ENCODE measurements at places on chromosomes 6 and 20. TPM values are rescaled to one million over a fixed set of nuclear protein-coding genes. Genes with fewer than 3 reads are reported as not detected.
A peak's percentile ranks its signal among the peaks of the same experiment; 100 is the strongest.

Gene FNDC1
- 0.33 TPM for total RNA-seq

- DNase-seq = no peak
Observed at GRCh38 chr6:142653710-142654420, 291.1 kb downstream of the HIVEP2 start.

DNA sequence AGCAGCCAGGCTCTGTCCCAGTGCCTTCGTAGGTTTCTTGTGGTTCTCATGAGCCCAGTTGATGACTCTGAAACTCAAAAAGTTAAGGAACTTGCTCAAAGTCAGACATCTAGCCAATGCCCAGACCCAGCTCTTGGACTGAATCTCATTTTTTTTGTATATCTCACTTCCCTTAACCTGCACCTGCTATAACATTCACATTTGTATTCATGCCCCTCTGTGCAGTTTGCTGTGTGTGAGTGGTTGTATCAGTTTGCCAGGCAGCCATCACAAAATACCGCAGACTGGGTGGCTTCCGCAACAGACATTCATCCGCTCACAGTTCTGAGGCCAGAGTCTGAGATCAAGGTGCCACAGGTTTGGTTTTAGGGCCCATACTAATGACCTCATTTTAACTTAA is 49.9 kb downstream of the IPCEF1 start:
- no peak for DNase-seq

Gene SOBP
- 8.2 TPM for total RNA-seq

DNA sequence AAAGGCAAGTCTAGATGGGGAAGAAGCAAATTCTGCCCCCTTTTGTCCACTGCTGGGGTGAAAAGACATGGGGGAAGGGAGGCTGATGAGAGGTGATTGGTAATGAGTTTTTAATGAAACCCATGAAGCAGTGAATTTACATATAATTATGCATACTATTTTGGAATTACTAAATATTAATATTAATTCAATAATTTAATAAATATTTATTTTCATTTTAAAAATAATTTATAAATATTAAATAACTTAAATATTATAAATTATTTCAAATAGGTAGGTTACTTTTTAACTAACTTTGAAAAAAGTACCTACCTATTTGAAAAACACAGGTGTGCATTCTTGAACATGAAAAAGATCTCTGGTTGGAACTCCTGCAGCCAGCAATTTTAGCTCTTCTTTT is 138.1 kb upstream of the GPR6 start:
- DNase-seq = no peak

Gene MYL9
- 112 TPM for total RNA-seq

Gene GMEB2
- total RNA-seq = 10.2 TPM

DNA sequence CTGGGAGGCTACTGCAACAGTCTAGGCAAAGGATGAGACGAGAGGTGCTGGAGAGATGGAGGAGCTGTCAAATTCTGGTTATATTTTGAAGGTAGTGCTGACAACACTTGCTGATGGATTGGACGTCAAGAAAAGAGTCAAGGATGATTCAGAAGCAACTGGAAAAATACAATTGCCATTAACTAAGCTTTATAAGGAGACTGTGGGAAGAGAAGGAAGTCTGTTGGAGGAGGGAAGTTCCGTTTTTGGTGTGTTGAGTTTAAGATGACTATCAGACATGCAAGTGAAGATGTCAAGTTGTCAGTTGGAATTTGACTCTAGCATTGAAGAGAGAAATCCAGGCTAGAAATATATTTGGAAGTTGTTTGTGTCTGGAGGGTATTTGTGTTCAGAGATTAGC is 358.1 kb downstream of the RNGTT start:
- DNase-seq = no peak

- DNase-seq = no peak
Observed at GRCh38 chr6:7674291-7674690, 51.6 kb upstream of the BMP6 start.

DNA sequence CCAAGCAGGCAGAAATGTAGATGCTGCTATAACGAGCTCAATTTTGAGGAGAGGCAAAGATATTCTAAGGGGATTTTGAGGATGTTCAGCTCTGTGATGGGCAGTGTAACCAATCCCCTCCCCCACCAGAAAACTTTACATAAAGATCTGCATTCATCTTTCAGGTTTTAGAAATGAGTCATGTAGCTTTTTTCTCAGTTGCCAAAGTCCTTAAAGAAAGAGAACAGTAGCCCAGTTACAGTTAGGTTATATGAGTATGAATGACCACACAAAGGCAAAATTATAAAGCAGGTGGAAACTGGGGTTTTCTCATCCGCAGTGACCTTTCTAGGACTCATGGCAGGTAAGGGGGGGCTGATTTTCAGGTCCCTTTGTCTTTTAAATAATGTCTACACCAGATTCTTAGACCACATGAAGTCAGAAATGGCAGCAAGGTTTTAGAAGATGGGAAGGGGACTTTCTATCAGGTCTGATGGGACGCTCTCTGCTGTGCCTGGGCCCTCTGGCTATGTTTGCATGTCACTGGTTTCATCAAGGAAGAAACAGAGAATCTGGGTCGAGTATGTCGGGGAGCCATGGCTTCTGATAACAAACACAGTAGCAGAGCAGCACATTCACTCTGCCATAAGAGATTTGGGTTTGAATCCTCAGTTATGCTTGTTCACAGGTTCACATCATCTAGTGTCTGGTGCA is 94.7 kb downstream of the CLIC5 start:
- no peak for DNase-seq

GRCh38 chr6:54465649-54466300 is 157.5 kb downstream of the TINAG start:
- no peak for DNase-seq

GRCh38 chr6:24458134-24458533 is 31.2 kb downstream of the GPLD1 start:
- no peak for DNase-seq

DNA sequence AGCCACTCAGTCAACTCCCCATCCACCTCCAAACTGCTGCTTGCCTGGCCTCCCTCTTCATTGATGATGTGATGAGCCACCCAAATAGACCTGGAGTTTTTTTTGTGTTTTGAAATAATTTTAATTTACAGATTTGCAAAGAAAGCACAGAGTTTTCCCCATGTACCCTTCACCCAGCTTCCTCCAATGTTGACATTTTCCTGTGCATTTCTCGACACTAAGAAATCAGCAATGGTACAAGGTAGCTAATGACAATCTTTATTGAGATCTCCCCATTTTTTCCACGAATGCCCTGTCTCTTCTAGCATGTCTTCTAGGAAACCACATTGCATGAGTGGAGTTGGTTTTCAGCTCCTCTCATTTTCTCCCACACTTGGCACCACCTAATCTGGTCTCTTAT is 30.1 kb downstream of the PPP1R14C start:
- DNase-seq = no peak

DNA sequence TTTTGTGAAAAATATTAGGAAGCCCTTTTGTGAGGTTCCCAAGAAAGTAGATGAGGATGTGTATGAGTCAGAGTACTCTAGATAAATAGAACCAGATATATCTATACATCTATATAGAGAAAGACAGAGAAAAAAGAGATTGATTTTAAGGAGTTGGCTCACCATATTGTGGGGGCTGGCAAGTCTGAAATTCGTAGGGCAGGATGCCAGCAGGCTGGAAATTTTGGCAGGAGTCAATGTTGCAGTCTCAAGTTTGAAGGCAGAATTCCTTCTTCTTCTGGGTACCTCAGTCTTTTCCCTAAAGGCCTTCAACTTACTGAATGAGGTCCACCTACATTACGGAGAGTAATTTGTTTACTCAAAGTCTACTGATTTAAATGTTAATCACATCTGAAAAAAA is 65.3 kb upstream of the SAMD3 start:
- DNase-seq = no peak

Gene MROH8
- 2.0 TPM for total RNA-seq

DNA sequence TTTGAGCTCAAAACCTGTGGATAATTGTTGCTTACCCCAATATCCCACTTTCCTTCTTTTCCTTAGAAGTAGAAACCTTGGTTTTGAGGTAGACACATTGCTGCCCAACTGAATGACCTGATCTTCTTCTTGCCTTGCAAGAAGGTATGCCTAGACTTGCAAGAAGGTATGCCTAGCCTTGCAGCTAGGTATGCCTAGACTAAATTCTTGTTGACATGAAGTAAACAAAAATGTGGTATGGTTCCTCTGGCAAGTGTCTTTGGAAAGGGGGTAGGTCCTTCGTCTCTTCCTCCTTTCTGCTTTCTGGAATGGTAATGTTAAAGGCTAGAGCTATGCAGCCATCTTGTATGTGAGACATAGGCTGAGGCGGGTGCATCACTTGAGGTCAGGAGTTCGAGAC is 129.2 kb downstream of the GMPR start:
- no peak for DNase-seq

DNA sequence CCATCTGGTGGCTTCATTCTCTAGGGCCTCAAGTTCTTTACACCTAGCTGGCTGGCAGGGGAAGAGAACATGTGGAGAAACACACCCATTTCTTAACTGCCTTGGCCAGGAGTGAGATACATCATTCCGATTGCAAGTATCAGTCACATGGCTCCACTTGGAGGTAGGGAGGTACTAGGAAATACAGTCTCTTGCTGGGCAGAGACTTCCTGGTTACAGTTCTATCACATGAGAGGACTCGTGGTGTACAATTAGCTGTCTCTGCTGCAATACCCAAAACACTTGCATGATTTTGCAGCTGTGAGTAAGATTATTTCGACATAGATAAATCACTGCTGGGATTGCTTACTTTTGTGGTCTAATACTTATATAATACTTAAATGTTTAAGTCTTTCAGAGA is 51.1 kb downstream of the GTF2H5 start:
- DNase-seq = no peak

Gene SIRPG
- not detected for total RNA-seq

DNA sequence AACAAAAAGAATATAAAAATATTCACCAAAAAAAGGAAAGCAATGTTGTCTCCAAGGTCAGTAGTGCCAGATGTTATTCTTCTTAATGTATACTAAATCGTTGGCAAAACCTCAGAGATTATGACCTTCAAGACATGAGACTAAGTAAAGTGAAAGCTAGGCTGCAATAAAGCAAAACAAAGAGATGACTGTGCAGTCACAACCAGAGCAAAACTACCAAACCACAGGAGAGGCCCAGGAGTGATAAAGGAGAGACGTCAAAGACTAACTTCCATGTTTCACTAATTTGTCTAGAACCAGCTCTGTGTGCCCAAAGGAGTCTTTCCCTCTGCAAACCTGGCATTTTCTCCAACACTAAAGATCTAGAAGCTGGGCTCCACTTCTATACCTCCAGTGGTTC is 155.9 kb upstream of the POU3F2 start:
- no peak for DNase-seq

Gene BRPF3
- 25.8 TPM for total RNA-seq

Gene KCNK16
- total RNA-seq = not detected

GRCh38 chr6:47276377-47276776 is 33.3 kb downstream of the TNFRSF21 start:
- DNase-seq = no peak

GRCh38 chr6:125257351-125257750 is 44.4 kb downstream of the HDDC2 start:
- DNase-seq = no peak

Gene DNAAF9
- 22.8 TPM for total RNA-seq

DNA sequence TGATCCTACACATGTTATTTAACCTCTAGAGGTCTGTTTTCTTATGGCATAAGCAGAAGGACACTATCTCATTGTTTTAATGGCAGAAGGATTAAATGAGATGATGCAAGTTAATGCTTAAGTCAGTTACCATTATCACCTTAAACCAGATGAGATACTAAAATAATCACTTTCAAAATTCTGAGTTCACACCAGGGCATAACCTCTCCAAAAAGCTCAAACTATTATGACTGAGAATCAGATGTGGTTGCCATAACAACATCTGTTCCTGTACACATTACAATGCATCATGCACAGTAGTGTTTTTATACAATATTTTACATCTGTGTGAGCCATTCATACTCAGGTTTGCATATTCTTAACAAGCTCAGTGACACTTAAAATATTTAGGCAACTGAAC is 10.2 kb downstream of the ADNP start:
- DNase-seq = no peak

GRCh38 chr6:112284603-112285002 is 30.2 kb upstream of the LAMA4 start:
- DNase-seq = no peak

Gene GNAS-AS1
- total RNA-seq = 1.5 TPM

- DNase-seq = no peak
Observed at GRCh38 chr6:145028144-145028818, 707.0 kb downstream of the EPM2A start.

Gene EBF4
- 22.0 TPM for total RNA-seq

Gene STK38
- total RNA-seq = 39.4 TPM

Gene BTNL2
- total RNA-seq = not detected

GRCh38 chr6:170222498-170223471 is 68.1 kb downstream of the DLL1 start:
- DNase-seq = peak; percentile 59

Gene SLC16A10
- total RNA-seq = 1.8 TPM

Gene FAM50B
- total RNA-seq = 9.3 TPM

DNA sequence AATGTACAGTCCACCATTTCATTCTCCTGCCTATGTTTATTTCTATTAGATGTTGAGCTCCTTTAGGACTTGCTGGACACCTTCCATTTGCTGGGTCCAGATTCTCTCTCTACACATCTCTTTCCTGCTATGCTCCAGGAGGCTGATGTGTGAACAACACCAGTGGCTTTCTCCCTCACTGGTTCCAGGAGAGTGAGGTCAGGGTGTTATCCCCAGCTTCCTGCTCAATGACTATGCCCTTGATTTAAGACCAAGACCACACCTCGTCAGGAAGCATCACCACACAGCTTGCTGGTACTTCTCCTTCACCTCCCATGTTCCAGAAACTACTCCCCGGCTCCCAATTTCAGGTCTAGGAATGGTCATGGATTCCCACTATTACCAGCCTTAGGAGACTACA is 31.3 kb upstream of the E2F3 start:
- DNase-seq = no peak

GRCh38 chr6:132190815-132191175 is 210.5 kb downstream of the MOXD1 start:
- DNase-seq = no peak

GRCh38 chr6:107819217-107819616 is 4.9 kb downstream of the SCML4 start:
- no peak for DNase-seq

GRCh38 chr6:126524811-126525326 is 185.0 kb downstream of the CENPW start:
- no peak for DNase-seq

DNA sequence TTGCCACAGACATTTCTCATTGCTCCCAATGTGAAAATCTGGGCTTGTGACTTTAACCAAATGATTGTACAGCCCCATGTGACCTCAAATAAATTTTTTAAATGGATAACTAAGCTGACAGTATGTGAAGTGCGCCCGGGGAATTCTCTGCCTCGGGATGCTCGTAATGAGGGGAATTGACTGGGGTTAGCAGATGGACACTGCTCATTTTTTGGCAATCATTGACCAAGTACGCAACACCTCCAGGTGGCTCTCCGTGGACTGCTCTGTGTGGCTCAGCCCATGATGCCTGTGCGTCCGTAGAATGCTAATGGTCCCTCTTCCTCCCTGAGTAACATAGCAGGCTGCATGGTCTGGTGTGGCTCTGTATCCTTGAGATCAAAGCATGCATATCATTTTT is 42.4 kb downstream of the FARS2 start:
- no peak for DNase-seq

Measured in breast epithelium (tissue), 4 donors.